ENCODE measurements at places on chromosomes 1 and 21.

DNA sequence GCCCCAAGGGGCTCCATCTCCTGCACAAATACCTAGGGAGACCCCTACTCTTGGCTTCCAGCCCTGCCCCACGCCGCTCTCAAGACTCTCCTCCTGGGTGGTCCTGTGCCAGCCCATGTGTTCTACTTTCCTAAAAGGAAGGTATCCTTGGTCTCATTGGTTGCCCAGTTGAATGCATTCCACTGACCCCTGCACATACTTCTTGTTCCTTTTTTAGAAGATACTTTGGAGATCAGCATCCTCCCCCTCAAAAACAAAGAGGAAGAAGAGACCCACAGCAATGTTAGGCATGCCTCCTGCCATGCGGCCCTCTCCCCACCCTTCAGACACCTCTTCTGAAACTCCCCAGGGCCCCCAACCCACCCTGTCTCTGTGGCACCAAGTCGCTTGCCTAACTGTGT lies 4.1 kb downstream of the SLAMF9 start:
- H3K36me3 ChIP-seq = no peaks in the 10 kb centered on the region
- no peak overlapping the region for H3K27ac ChIP-seq
- peaks cover 10% of the 10 kb centered on the region for H3K4me1 ChIP-seq

GRCh38 chr1:155226188-155226909 lies 17.9 kb downstream of the MTX1 start:
- H3K27ac ChIP-seq = peak overlapping the region; percentile 83
- no peak overlapping the region for H3K4me3 ChIP-seq
- H3K4me1 ChIP-seq = peaks cover 29% of the 10 kb centered on the region
- no peaks in the 10 kb centered on the region for H3K27me3 ChIP-seq
- no peaks in the 10 kb centered on the region for H3K36me3 ChIP-seq

DNA sequence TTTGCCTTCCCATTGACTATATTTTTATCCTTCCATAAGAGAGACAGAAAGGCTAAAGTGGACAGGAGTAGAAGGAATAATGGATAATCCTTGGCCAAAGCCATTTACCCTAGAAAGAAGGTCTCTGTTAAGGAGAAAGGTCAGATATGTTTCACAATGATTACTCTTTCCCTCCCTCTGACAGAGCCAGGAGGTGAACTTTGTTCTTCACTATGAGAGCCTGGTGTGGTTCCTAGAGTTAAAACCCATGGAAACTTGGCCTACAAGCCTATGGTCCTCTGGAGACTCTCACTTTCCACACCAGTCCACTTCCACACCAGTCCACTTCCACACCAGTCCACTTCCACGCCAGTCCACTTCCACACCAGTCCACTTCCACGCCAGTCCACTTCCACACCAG lies 479.9 kb upstream of the ZP4 start:
- H3K27me3 ChIP-seq = no peaks in the 10 kb centered on the region
- H3K4me3 ChIP-seq = no peak overlapping the region
- no peaks in the 10 kb centered on the region for H3K36me3 ChIP-seq
- no peak overlapping the region for H3K27ac ChIP-seq
- DNase-seq = no peak

DNA sequence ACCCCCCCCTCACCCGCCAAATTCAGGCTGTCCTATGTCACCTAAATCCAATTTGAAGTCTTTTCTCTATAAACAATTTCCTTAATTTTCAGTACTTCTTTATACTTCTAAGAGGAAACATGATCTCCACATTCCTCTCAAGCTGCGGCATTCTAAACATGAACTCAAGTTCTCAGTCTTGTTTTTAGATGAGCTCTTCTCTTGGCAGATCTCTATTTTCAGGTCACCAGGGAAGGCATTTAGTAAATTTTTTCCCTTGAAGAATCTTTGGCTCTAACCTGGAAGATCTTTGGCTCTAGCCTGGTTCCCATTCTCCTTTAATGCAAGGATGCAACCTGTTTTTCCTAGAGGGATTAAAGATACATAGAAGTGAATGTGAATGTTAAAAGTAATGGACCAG lies 193.4 kb downstream of the ATG4C start:
- H3K4me3 ChIP-seq = no peak overlapping the region
- no peaks in the 10 kb centered on the region for H3K27me3 ChIP-seq
- no peaks in the 10 kb centered on the region for H3K4me1 ChIP-seq
- no peak for DNase-seq
- no peak overlapping the region for H3K27ac ChIP-seq
